NCI-H1436 treated with DMSO at 0.1 percent for 48 hours (cell line): ENCODE measurements at places on chromosomes 16 and 17.

- DNase-seq: no peak
These were observed 26.3 kb upstream of the GAS7 start for GRCh38 chr17:10224582-10225195.

DNA sequence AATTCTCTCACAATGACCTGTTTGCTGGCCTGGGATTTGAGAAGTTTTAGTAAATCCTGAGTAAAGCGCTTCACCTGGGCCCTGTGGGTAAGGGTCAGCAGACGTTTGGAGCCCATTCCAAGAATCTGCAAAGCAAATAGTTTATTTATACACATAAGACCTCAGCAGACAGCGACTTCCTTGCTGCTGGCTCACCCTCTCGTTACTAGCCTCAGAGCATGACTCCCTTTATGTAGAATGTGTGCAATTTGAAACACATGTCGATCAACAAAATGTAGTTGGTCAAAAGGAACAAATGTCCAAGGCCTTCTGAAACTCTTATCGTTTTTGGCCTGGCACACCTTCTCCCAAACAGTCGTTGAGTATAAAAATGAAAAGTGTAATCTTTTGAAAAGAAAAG lies 31.3 kb downstream of the MARF1 start:
- no peak for DNase-seq

DNA sequence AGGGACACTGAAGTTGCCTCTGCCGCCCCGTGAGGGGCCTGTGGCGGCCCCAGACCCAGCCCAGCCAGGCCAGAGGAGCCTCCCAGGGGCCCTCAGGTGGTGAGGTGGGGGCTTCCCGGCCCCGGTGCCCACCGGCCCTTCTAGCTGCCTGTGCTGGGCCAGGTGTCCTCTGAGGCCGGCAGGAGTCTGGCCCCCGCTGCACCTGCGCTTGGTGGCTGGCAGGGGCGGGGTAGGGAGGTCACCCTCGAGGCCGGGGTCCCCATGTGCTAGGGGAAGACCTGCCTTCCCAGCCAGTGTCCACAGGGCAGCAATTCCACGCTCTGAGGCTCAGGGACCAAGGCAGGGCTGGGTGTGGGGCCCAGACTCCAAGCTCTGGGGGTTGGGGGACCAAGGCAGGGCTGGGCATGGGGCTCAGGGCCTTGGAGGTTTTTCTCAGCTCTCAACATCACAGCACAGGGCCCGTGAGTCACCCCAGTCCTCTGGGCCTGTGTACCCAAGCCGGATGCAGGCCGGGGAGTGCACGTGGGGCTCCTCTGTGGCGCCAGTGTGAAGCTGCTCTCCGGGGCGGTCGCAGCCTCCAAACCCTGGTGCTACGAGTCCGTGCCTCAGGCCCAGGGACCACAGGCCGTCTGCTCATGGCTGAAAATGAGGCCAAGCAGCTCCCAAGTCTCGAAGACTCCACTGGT lies 1.3 kb upstream of the CCDC154 start:
- no peak for DNase-seq

DNA sequence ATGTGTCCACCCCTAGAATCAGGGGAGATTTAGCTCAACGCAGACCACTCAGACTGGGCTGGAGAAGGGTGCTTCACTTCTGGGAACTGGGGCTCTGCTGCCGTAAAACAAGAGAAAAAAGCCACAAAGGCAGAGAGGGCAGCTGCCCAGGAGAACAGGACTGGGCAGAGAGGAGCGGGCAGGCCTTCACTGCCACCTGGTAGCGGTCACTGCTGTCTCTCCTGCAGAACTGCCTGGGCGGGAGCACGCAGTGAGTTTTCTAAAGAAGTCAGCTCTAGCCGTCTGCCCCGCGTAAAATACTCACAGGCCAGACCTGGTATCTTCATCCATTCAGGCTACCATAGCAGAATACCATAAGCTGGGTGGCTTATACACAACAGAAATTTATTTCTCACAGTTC lies 103.8 kb downstream of the AMFR start:
- DNase-seq: no peak

- no peak for DNase-seq
These were observed 121.0 kb upstream of the ADAMTS18 start for GRCh38 chr16:77555791-77556190.

DNA sequence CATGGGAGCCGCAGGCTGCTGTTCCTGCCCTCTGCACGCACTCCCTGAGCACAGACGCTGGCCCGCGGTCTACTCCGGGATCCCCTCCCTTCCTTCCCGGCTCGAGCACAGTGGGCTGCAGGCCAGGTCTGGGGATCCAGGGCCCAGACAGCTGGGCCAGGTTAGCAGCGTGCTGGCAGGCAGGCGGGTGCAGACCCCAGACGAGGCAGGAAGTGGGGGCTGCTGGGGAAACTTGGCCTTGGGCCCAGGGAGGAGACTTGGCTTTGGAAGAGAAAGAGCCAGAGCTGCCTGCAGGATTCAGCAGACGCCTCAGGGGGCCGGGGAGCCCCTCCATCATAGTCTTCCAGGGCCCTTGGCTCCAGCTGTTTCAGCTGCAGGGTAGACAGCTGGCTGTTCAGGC lies 30.2 kb upstream of the ABCC3 start:
- no peak for DNase-seq

DNA sequence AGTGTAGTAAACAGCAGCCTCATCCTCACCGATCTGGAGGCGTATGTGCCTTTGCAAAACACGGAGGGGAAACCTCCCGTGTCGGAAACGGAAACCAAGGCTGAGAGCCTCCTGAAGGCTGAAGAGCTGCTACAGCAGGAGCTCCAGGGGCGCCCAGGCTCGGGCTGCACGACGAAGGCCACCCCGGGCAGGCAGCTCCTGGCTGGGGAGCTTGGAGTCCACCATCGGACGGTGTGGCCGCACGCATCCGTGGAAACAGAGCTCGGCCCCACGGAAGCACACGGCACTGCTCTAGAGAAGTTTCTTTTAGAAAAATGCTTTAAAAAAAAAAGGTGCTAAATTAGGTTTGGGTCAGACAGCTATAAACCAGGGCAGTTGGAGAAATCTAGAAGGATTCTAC lies 71.5 kb downstream of the ZNF778 start:
- DNase-seq: no peak

DNA sequence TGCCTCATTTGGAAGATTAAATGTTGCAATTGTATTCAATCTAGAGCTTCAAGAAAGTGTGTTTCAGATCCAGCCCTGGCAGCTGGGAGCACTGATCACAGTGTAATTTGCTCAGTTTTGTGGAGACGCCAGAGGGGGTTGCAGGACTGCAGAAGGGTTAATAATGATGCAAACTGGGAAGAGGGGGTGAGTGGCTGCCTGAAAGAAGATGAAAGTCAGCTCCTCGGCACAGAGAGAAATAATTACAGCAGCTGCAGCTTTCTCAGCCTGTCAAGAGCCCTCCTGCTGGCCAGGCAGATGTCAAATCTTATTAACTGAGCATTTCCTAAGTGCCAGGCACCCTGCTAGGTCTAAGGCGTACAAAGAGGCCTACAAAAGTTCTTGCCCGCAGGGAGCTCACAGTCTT lies 97.7 kb downstream of the ZNF18 start:
- peak; percentile 53 for DNase-seq

GRCh38 chr17:59387351-59388068 lies 56.1 kb downstream of the YPEL2 start:
- no peak for DNase-seq

GRCh38 chr17:56919717-56920116 lies 5.9 kb upstream of the TRIM25 start:
- DNase-seq: no peak

DNA sequence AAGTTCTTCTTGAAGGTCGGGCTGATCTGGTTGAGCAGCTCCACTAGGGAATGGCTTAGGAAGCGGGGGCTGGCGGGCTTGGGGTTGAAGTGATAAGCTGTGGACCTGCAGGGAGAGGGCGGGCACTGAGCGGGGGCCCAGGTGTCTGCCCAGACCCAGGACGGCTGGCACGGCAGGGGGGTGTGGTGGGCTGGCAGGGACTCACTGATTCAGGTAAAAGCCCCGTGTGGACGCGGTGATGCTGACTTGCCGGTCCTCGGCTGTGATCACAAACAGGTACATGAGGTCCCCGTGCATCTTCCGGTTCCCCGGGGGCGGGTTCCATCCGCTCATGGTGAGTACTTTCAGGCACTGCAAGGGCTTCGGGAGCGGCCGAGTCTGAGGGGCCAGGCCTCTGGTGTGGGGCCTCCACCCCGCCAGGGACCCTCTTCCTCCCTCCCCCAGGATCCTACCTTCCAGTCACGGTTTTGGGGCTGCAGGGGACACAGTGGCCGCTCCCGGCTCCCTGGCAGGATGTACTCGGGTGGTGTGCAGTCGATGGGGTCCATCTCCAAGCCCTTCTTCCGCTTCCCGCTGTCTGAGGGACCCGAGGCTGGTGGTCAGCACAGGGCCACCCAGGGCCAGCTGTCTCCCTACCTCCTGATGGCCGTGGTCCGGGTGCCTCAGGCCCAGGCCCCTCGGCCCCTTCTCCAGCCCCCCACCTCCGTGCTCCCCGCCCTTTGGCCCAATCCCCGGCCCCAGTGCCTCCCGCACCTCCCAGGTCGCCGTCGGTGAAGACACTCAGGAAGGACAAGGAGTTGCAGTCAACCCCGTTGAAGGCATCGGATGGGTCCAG lies 10.2 kb downstream of the CLUH start:
- no peak for DNase-seq

DNA sequence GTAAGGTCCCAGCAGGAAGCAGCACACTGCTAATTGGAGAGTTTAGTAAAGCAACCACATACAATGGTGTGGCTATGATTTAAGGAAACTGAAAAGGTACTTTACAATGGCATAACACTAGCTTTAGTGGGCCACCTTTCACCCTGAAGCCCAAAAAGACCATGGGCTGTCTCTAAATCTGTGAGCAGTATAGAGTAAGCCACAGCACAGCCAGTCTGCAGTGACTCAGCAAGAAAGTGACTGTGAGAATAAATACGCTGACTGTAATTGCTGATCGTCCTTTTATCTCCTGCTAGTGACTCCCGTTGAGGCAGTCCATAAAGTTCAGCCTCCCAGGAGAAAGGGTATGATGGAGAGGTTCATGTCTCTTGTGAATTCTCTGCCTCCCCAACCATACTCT lies 679.8 kb upstream of the KIF2B start:
- no peak for DNase-seq

- no peak for DNase-seq
These were observed 54.2 kb downstream of the TMEM100 start for GRCh38 chr17:55668312-55668920.

GRCh38 chr16:11151885-11152629 lies 103.9 kb downstream of the SOCS1 start:
- no peak for DNase-seq

DNA sequence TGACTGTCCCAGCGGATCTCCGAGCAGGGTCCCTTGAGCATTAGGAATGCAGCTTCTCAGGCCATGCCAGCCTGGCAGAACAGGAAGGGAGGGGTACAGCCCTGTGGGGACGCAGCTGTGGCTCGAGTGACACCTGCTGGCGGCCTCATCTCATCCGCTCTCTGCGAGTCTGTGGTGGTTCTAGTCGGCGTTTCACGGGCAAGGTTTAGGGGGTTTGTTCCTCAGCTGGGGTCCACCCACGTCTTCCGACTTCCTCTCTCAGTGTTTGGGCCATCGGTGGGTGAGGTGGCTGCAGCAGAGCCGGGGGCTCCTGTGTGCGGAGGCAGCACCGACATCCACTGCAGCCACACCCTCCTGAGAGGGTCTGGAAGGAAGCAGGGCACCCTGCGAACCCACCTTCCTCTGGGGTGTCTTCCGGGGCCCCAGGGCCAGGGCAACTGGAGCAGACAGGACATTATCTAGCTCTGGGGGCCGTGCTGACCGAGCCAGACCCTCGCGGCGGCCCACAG lies 33.3 kb downstream of the JPH3 start:
- DNase-seq: no peak

- DNase-seq: no peak
These were observed 62.9 kb upstream of the WSB1 start for GRCh38 chr17:27230996-27231395.

DNA sequence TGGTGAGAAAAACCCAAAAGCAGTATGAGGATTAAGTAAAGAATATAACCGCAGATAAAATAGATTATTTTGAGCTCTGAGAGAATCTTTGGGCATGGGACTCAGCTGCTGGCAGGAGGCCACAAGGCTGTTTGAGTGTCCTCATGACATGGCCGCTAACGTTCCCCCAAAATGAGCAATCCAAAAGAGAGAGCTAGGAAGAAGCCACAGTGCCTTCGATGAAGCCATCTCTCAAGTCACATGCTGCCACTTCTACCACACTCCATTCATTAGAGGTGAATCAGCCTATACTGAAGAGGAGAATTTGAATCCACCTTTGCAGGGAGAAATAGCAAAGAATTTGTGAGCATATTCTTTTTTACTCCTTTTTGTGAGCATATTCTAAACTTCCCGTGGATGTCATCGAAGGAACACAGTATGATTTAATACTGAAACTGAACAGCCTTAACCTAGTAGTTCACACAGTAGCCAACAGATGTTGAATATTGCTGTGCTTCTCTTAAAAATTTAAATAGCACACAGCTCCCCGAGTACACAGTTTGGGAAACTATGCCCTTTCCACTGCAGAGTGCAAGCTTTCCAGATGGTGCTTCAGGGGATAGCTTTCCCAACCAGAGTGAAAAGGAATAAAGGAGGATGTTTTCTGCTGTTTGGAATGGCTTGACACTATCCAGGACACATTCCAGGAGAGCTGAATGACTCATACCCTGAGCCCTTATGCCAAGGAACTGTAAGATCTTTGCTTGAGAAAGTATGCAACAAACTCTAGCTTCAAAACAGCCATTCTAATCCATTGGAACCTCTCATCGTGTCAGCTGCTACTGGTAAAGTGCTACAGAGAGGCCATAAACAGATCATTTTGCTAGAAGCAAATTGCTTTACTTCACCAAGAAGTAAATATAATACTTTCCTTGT lies 33.9 kb downstream of the ANKFY1 start:
- DNase-seq: no peak

GRCh38 chr16:88734361-88734728 lies 28.0 kb downstream of the CTU2 start:
- no peak for DNase-seq

- no peak for DNase-seq
These were observed 24.2 kb downstream of the KATNB1 start for GRCh38 chr16:57759541-57760356.

DNA sequence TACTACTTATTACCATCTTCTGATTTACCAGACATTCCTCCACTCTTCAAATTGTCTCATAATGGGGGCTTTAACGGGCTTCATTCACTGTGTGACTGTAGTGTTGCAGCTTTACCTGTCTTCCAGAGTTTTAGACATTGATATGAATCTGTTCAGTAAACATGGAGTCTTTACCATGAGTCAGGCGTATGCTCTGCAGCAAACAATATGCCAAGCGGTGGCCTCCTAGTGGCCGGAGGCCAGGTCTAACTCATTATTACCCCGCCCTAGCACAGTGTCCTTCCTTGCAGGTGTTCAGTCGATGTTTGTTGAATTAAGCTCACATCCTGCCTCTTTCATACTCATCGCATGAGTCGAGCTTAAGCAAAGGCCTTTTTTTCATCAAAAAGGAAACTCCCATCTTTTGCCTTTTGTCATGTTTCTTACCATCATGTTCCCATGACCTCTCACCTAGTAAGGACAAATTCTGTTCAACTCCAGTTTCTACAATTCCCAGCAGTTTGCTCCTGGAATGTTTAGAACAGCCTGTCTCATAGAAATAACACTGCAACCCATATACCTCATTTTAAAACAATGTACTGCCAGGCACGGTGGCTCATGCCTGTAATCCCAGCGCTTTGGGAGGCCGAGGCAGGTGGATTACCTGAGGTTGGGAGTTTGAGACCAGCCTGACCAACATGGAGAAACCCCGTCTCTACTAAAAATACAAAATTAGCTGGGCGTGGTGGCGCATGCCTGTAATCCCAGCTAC lies 39.4 kb downstream of the TUBD1 start:
- DNase-seq: no peak
